GM19239 (cell line): ENCODE measurements at places on chromosomes 13 and 19.

GRCh38 chr13:97539651-97540610 is 106.0 kb downstream of the RAP2A start:
- no peak for DNase-seq

- DNase-seq, result no peak
These were observed 32.6 kb upstream of the IGFL4 start for GRCh38 chr19:46073268-46073922.

DNA sequence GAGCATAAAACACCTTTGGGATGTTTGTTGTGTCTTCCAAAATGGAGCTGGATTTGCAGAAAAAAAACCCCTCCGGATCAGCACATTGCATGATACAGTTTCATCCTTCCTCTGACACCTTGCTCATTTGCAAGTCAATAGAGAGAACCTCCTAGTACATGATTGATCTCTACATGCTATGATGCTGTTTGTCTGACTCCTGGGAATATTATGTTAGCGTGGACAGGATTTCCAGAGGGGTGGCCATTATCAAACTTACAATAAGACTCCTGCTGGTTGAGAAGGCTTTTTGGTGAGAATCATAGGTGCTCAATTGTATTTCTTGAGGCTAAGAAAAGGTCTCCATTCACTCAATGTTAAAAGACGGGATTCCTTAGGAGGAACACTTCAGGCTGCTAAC is 75.9 kb upstream of the SCEL start:
- DNase-seq, result no peak

DNA sequence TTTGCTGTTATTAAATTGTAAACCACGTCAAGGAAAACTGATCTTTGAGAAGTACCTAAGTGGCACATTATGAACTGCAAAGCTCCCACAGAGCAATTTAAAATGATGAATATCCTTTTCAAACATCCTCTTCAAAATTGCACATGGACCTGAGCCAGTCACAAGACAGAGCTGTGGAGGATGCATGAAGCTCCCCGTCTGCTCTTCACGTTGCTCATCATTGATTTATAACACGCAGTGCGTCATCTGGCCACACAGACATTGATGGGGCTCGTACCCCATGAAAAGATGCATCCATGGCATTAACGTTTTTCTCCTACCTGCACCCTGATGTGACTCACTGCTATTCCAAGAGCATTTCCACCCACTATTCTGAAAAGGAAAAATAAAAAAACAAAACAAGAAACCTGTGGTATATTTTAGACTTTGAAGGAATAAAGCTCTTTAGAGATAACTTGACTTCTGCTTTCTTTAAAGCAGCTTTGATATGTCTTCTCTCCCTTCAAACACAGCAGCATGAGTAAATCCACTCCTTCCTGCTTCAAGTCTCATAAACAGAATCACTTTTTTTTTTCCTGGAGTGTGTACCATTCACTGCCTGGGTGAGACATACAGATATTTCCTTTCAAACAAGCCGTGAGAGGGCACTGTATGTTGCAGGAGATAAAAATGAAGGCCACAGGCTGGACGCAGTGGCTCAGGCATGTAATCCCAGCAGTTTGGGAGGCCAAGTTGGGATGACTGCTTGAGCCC is 7.2 kb upstream of the SERTM1 start:
- no peak for DNase-seq

GRCh38 chr13:42272115-42272803 is at the start of gene AKAP11:
AKAP11 (plus strand) TSS chr13:42272152; CDS start chr13:42286349, 14,197 bp downstream.
- DNase-seq, result no peak

GRCh38 chr13:24910502-24911132 is 146.6 kb downstream of the RNF17 start:
- DNase-seq, result no peak

- no peak for DNase-seq
These were observed 221.8 kb downstream of the ENOX1 start for GRCh38 chr13:43564952-43565351.

DNA sequence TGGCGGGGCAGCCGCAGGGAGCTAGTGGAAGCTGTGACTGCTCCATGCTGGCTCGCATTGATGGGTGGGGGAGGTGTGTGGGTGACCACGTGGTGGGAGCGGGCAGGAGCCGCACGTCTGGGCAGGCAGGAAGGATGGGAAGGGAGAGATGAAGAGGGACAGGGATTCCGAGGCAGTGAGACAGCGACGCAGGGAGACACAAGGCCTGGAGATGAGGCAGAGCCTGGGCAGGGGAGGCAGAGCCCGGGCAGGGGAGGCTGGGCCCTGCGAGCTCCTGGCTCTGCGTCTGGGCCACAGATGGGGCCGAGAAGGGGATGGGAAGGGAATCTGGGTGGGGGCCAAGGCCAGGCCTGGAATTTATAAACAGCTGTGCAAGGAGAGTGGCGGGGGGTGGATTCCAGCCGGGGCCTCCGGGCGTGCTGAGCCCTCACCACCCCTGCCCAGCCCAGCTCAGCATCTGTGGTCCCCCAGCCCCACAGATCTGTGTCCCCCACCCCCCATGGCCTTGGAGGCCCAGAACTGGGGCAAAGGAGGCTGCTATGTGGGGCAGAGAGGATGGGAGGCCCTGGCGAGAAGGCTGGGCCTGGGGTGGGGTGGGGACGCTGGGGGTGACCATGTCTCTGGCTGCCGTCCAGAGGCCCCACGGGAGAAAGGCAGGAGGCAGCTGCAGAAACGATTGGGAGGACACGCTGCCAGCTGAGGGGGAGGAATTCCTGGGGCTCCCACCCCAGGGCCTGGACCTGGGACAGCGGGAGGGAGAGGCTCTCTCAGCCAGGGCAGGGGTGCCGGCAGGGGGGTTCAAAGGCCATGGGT is 6.0 kb downstream of the EHD2 start:
- DNase-seq, result no peak

- no peak for DNase-seq
These were observed 59.8 kb upstream of the MEDAG start for GRCh38 chr13:30846311-30846710.

DNA sequence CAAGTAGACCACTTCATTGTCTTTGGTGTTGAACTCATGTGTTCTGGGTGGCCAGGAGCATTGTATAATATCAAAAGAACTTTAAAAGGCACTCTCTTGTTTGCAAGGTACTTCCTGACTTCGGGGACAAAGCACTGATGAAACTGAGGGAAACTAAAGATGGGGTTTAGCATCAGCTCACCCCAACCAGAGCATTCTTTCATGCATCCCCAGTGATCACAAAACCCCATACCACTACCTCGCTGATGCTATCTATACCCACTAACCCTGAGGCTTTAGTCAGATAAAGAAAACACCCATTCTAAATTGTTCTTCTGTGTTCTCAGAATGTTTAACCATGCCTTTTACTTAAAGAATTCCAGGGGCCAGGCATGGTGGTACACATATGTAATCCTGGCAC is 94.5 kb upstream of the DOCK9 start:
- DNase-seq, result no peak

GRCh38 chr19:32038021-32038920 is 307.1 kb upstream of the ZNF507 start:
- DNase-seq, result no peak

DNA sequence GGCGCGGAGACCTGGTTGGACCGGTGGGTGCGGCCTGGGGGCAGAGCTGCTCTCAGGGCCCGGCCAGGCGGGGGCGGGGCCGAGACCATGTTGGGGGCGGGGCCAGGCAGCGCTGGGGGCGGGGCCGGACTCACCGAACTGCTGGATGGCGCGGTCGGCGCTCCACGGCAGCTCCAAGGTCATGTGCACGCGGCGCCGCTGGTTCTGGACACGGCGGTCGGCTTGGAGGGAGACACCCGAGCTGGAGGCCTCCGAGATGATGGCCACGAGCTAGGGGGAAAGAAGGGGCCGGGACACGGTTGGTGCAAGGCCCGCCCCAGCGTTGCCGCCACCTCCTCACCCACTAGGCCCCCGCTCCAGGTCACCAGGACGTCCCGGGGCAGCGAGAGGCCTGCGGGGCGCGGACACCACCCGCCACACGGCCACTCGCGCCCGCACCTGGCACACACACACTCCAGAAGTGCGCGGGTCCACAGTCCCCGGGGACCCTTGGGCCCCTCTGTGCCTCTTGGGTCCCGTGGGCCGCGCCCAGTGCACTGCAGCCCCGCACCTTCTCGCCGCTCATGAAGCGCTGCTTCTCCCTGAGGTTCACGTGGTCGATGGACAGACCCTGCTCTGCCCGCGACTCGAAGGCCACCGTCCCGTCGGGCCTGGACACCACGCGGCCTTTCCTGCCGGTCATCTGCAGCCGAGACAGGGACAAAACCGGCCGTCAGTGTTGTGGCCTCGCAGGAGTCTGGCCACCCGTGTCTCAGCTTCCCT is 8.7 kb downstream of the GPX4 start:
- no peak for DNase-seq

GRCh38 chr13:49925881-49926418 is 10.2 kb downstream of the SPRYD7 start:
- DNase-seq, result no peak

DNA sequence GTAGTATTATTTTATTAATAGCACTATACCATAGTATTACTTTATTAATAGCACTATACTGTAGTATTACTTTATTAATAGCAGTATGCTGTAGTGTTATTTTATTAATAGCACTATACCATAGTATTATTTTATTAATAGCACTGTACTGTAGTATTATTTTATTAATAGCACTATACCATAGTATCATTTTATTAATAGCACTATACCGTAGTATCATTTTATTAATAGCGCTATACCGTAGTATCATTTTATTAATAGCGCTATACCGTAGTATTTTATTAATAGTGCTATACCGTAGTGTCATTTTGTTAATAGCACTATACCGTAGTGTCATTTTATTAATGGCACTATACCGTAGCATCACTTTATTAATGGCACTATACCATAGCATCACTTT is 191.8 kb downstream of the GPC6 start:
- DNase-seq, result no peak

DNA sequence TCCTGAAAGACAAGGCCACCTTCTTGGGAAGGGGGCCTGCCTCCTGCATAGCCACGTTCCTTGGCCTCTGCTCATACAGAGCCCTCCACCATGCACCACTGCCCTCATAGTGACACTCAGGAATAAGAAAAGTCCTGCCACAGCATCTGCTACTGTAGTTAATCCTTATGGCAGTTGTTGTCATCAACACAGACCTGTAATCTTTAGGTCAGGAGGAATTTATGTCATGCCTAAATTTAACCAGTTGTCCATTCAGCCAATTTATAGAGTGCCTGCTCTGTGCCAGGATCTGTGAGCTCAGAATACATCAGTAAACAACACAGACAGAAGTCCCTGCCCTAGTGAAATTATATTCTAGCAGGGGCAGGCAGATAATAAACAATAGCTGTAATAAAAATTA is 44.4 kb downstream of the FAM124A start:
- no peak for DNase-seq

GRCh38 chr19:27676877-27677276 is 1536.1 kb downstream of the UQCRFS1 start:
- DNase-seq, result no peak

DNA sequence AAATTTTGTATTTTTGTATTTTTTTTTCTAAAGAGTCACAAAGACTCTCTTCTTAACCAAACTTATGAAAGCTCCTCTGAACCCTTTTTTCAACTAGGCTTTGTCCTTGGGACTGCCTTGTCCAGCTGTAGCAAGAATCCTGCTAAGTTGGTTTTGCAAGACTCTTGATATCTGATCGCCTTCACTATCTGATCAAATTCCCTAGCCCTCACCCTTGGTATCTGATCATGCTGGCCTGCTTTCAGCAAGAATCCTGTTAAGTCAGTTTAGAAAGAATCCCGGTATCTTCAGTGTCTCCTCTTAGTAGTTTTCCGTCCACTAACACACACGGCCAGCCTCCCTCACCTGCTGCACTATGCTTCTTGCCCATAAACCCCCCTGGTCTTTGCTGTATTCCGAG is 1.9 kb upstream of the SIGLEC5 start:
- DNase-seq, result no peak

DNA sequence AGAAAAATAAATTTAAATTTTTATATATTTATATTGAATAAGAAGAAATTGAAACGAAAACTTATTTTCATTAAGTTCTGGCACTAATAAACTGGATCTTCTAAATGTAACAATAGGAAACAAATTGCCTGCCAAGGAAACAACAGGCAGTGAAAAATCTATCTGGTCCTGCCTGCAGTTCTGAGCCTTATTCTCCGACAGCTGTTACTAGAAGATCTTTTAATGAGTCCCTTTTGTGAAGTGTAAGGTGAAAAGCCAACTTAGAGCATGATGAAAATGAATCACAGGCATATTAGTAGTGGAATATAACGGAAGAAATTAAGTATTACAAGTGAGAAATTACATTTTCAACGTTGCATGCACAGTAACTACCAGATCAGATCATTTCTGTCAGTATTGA is 1002.7 kb upstream of the PCDH20 start:
- DNase-seq, result no peak

DNA sequence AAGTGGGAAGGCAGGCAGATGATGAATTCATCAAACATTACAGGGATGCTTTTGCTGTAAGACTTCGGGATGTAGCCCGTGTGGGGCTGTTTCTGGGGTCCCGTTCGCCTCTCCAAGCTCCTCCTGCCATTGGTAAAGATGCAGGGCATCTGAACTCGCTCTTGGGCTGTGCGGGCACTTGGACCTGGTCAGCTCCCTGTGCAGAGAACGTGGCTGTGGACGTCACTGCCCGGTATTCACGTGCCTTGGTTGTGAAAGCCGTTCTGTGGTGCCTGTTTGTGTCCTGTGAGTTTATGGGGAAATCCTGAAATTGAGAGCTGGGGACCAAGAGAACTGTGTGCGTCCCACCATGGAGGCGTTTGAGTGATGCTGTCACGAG is 5.4 kb downstream of the TFDP1 start:
- DNase-seq, result no peak

DNA sequence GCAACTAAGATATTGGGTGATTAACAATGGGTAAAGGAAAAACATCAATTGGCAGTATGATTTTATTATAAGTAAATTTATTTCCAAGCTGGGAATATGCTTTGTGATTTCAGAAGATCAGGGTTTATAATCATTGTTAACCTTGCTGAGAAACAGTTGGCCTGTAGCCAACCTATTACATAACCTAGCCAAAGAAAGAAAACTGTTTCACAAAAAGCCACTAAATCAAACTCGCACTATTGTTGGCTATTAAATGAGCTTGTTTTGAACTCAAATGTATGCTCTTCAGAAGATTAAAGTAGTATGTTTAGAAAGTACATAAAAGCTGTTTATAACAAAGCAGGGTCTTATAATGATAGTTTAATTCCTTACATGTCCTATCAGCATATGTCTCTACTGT is 151.7 kb downstream of the LHFPL6 start:
- no peak for DNase-seq

- no peak for DNase-seq
These were observed 179.9 kb downstream of the VWA8 start for GRCh38 chr13:41780715-41781706.

GRCh38 chr19:788686-788982 is 8.6 kb upstream of the PTBP1 start:
- no peak for DNase-seq

GRCh38 chr13:100573121-100573520 is 15.5 kb downstream of the GGACT start:
- DNase-seq, result peak; percentile 32

GRCh38 chr13:71828564-71828963 is 38.4 kb downstream of the DACH1 start:
- DNase-seq, result no peak
